T-cell (primary cell): ENCODE measurements at places on chromosomes 3 and 15. TPM values are rescaled to one million over a fixed set of nuclear protein-coding genes. Genes with fewer than 3 reads are reported as not detected.

The TRPC1 gene
- 4.4 TPM for total RNA-seq

The DPPA2 gene
- not detected for total RNA-seq

The CORO2B gene
- total RNA-seq = not detected

The CNTN3 gene
- not detected for total RNA-seq

The NOX5 gene
- not detected for total RNA-seq

The KNG1 gene
- total RNA-seq = 0.47 TPM

The SLC22A14 gene
- total RNA-seq = 0.10 TPM
